ENCODE measurements at places on chromosomes 5 and 9.

GRCh38 chr5:132099076-132099748 lies 25.6 kb downstream of the CSF2 start:
- DNase-seq = no peak

GRCh38 chr9:74431467-74431866 lies 65.7 kb upstream of the RORB start:
- DNase-seq = no peak

DNA sequence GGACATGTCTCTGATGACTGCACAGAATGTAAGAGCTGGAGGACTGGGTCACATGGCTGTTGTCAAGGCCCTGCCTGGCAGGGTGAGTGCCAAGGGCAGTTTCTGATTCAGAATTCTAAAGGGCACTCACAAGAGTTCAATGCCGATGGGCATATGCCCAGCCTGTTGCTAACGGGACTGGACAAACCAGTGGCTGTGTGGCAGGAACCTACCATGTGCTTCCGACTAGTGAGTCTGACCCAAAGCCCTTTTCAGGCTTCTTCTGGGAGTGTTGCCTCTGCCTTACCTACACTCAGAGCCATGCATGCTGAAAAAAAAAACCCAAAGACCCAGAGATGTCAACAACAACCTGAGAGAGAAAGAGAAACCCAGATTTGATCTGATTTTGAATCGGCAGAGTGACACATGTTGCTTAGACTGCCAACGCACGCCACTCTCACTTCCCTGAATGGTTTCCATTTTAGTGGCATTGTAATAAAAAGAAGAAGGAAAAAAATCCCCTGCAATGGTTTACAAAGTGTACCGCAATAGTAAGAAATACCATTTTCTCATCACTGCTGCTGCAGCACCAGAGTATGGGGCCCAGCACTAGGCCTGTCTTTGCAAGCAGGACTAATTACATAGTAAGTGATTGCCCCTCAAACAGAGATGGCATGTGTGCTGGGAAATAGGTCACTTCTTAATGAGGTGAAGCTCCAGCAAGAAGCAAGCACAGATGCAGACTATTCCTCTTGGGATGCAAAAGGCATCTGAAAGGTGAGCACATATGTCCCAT lies 194.3 kb downstream of the PALM2AKAP2 start:
- no peak for DNase-seq

DNA sequence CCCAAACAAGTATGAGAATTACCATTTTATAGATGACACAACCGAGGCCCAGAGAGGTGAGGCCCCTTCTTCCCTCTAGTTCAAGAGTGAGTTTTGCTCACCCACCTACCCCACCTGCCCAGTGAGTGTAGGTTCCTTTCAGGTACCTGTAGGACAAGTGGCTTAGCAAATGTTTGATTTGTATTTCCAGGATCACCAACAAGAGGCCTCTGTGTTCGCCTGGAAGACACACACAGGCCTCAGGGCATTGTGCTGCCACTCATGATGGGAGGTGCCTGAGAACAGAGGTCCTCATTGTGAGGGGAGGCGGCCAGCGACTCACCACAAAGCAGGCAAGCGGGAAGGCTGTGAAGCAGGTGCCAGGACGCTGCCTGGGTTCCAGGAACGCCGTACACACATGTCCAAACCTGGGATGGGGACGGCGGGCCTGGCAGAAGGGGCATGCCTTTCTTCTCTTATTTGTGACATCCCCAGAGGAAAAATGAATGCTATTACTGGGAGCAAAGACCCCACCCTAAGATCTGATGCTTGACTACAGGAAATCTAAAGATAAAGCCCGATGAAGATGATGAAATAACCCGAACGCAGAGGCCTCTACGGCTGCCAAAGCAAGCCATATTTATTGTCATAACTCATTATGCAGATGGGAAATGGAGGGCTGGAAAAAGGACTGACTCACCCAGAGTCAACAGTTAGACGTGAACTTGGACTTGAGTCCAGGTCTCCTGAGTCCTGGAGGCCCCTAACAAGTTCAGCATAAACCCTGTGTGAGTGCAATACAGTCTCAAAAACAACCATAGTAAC lies 60.2 kb upstream of the SLC25A51 start:
- DNase-seq = no peak

DNA sequence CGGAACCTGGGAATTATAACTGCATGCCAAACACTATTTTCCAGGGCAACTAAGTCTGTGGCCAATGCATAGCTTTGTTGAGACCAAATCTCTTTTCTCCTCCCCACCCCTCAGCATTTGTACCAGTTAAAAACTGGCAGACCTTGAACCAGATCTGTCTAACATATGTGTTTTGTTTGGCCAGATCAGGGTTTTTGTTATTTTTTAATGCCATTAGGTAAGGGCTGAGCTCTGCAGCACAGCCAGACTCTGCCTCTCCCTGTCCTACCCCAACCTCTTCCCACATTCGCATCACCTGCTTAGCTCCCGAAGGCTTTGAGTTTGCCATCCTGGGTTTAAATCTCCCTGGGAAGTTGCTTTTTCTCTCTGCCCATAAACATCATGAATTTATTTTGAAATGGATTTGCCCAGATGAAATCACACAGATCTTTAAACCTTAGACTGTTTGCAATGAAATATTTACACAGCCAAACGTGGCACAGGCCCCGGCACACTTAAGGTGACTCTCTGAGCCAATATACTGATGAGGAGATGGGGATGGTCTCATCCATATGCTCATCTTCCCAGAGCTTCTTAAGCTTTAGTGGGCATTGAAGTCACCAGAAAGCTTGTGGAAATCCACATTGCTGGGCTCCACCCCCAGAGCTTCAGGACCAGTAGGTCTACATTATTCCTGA lies 54.0 kb upstream of the ALDH1B1 start:
- DNase-seq = no peak

DNA sequence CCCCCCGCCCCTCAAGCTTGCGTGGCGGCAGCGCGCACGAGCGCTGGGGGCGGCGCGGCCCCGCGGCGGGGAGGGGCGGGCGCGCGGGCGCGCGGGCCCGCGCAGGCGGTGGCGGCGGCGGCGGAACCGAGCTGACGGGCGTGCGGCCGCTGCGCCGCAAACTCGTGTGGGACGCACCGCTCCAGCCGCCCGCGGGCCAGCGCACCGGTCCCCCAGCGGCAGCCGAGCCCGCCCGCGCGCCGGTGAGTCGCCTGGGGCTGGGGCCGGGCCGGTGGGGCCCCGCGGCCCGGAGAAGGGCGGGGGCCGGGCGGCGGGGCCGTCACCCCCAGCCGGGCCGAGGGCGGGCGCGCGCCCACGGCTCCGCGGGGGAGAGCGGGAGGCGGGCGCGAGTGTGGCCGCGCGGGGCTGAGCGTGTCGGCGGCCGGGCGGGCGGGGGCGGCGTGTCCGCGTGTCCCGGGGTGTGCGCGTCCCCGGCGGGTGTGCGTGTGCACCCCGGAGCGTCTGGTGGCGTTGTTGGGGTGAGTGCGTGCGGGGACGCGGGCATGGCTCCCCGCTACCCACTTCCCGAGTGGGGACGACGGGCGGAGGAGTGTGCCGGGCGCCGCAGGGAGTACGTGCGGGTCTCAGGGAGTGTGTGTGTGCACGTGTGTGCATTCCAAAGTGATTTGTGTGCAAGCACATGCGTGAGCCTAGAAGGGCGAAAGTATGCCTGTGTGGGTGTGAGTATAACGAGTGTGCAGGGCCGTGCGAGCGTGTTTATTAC lies at the start of gene NEK6:
Gene NEK6 (plus strand): TSS at position 106 of the 763 bp plus-strand sequence. CDS start 44,016 bp downstream, outside the sequence.
- DNase-seq = no peak

- no peak for DNase-seq
Observed at GRCh38 chr9:133869674-133870405, 122.3 kb downstream of the VAV2 start.

DNA sequence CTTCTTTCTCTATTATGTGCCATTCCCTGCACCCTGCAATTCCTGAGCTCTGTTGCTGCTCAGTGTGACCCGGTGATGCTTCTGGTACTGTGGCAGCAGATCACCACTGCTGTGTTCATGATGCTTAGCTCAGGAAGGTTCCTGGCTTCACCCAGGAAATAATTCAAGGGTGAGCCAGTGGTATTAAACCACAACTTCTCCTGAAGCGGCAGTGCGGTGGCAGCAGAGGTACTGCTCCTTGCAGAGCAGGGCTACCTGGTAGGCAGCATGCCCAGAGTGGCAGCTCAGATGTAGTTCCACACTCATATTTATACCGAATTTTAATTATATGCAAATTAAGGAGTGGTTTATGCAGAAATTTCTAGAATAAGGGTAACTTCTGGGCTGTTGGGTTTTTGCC lies 213.8 kb upstream of the ZNF608 start:
- no peak for DNase-seq

DNA sequence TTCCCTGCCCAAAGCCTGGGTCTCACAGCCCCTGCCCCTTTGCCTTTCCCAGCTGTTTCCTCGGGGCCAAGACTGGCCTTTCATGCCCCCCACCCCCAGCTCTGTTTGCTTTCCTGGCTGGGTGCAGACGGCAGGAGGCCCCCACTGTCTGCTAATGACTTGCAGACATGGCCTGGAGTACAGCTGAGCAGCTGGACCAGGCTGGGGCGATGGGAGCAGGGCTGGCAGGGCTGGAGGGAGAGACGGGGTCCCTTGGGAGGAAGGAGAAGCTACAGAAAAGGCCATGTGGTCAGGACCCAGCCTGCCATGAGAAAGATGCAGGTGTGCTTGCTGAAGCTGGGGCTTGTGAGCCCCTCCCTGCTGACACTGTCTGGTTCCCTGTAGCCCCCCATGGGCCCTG lies 28.3 kb upstream of the GFPT2 start:
- no peak for DNase-seq

DNA sequence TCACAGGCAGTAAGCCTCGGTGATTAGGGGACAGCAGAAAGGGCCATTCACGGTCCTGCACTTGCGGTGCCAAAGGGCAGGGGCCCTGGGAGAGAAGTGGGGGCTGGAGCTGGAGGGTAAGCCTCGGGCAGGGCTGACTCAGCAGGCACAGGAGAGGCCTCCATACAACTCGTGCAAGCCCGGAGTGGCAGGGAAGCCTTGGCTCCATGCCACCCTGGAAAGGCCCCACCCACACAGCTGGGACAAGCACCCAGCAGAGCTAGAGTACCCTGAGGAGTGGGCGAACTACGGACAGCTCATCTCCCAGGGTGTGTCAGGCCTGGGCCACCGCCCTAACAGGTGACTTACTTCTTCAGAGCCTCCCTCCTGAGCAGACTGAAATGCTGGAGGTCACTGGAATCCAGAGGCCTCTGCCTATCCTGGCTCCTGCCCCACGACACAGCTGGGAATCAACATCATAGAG lies 5.6 kb upstream of the CAMK2A start:
- no peak for DNase-seq

- DNase-seq = no peak
Observed at GRCh38 chr5:32506799-32507198, 62.3 kb upstream of the ZFR start.

GRCh38 chr9:68822596-68823165 lies 117.6 kb downstream of the PIP5K1B start:
- DNase-seq = no peak

GRCh38 chr9:131727795-131728545 lies 11.9 kb downstream of the RAPGEF1 start:
- no peak for DNase-seq

DNA sequence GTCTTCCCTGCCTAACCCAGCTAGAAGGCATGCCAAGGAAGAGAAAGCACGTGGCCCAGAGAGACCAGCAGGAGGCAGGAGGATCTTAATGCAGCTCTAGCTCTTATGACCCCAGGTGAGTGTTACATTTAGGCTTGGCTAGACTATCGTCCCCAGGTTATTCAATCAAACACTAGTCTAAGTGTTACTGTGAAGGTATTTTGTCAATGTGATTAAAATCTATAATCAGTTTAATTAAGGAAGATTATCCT lies 483.7 kb downstream of the BNC2 start:
- no peak for DNase-seq

- DNase-seq = no peak
Observed at GRCh38 chr5:32961059-32961415, 249.9 kb downstream of the NPR3 start.

GRCh38 chr5:111255169-111255568 lies 31.0 kb downstream of the CAMK4 start:
- no peak for DNase-seq

GRCh38 chr9:21504894-21505293 lies 22.8 kb upstream of the IFNE start:
- no peak for DNase-seq

- no peak for DNase-seq
Observed at GRCh38 chr9:94081864-94082463, 2.3 kb upstream of the PTPDC1 start.

- no peak for DNase-seq
Observed at GRCh38 chr9:120038342-120038741, 541.6 kb downstream of the CDK5RAP2 start.

DNA sequence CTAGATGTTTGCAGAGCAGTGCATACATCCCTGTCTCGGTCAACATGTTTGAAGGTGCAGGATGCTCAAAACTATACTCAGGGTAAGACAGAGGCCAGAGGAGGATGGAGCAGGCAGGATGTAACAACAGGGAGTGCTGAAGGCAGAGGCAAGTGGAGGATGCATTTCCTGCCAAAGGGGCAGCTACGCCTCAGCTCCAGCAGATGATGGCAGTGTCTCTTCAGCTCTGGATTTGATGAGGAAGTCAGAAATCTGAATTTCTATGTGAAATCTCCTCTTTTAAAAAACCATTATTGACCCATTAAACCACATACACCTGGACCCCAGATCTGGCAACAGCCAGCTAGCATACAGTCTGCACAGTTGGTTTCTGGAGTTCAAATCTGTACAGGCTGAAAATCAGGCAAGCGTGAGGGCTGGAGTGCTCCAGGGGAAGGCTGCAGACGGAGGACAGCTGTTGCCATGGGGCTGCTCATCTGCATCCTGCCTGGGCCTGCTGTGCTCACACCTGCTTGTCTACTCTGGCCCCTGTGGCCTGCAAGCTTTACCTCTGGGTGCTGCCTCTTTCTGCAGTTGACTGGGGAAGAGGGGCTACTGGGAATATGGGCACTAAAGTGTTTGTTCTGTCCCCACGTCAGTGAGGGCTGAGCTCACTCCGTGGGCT lies 152.9 kb upstream of the SLC28A3 start:
- no peak for DNase-seq

- no peak for DNase-seq
Observed at GRCh38 chr5:34587355-34588241, 68.5 kb upstream of the RAI14 start.

- no peak for DNase-seq
Observed at GRCh38 chr9:91659529-91660495, 236.2 kb upstream of the NFIL3 start.

GRCh38 chr5:124927735-124928134 lies 181.3 kb upstream of the ZNF608 start:
- DNase-seq = no peak

DNA sequence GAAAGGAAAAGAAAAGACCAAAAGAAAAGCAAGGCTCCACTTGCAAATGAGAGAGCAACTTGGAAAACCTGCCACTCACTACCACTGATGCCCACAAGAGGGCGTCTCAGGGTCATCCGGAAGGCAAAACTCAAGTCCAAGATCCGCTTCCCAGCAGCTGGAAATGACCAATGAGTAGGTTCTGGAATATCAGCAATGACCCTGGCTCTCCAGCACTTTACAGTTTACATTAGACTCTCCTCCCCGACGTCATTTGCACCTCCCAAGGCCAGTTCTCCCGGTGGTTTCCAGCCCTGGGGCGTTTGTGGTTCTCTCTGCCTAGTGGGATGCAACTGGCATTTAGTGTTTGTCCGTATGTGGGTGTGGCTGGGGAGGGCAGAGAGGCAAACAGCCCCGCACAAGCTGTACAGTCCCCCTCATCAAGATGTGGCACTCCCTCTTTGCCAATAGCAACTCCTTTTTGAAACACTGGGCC lies 193.8 kb upstream of the ZNF618 start:
- DNase-seq = no peak

GRCh38 chr5:86964889-86965288 lies 302.8 kb upstream of the RASA1 start:
- no peak for DNase-seq

- DNase-seq = peak; percentile 27
Observed at GRCh38 chr9:114487607-114488300, 17.5 kb downstream of the WHRN start.
